ENCODE measurements at places on chromosomes 3 and 15.

GRCh38 chr15:49423021-49423420 lies at the start of gene FGF7:
TSS of gene FGF7 (plus strand) at chr15:49423242. CDS start at chr15:49424298, 1,056 bp downstream.
- no peak for DNase-seq

DNA sequence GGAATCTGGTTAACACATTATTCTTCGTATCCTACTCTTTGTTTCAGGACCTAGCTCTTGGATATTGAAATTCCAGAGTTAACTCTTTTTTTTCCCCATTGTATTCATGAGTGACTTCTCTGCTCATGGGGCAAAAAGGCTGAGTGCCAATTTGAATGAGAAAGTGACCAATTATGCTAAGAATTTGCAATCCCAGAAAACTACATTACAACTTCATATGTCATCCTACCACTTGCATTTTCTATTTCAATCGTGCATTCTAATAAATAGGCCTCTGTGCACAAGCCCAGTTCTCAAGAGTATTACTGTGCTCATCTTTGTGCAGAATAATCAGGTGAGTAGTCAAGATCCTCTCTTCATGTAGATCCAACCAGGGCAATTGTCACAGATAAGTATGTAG lies 537.8 kb downstream of the OTOL1 start:
- no peak for DNase-seq

GRCh38 chr15:38274135-38274534 lies 21.5 kb downstream of the SPRED1 start:
- DNase-seq: no peak

DNA sequence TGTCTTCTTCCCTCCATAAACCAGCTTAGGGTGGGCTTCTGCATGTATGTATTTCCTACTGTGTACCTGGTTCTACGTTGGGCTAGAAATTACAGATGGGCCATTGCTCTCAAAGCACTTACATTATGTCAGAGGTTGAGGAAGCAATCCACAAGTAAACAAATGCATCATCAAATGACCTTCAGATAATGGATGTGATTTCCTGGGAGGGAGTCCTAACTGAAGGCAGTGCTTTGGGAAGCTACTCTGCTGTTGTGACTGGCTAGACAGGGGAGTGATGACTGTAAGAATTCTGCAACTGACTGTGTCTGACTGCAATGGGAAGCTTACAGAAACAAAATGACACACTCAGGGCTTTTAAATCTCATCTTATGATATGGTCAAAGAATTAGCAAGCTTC lies 71.0 kb upstream of the PRR23E start:
- no peak for DNase-seq

- no peak for DNase-seq
Measured at GRCh38 chr3:61910732-61911131, 349.4 kb downstream of the PTPRG start.

GRCh38 chr3:173688216-173688842 lies 290.8 kb downstream of the NLGN1 start:
- no peak for DNase-seq

- peak; percentile 48 for DNase-seq
Measured at GRCh38 chr15:63156755-63157117, 541 bp downstream of the RPS27L start.

- no peak for DNase-seq
Measured at GRCh38 chr3:52223449-52224408, 1.7 kb downstream of the TLR9 start.

GRCh38 chr3:134449277-134449676 lies 36.5 kb downstream of the ANAPC13 start:
- peak; percentile 84 for DNase-seq

- DNase-seq: no peak
Measured at GRCh38 chr15:84791763-84792162, 25.4 kb upstream of the ALPK3 start.

DNA sequence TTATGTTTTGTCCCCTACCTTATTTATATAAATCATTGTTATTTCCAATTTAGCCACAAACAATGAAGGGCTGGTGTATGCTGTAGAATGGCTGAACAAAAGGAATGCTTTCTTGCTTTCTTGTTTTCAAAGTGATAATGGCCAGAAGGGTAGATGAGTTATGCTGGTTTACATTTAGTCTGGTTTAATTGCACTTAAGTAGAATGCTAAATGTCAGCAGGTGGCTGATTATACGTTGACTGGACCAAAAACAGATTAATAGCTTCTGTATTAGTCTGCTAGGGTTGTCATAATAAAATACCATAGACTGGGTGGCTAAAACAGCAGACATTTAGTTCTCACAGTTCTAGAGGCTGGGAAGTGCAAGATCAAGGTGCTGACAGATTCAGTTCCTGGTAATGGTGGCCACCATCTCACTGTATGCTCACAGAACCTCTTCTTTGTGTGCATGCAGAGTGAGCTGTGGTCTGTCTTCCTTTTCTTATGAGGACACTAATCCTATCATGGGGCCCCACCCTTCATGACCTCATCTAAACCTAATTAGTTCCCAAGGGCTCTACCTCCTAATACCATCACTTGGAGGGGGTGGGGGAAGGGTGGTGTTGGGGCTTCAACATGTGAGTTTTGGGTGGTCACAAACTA lies 17.1 kb upstream of the XIRP1 start:
- DNase-seq: no peak

DNA sequence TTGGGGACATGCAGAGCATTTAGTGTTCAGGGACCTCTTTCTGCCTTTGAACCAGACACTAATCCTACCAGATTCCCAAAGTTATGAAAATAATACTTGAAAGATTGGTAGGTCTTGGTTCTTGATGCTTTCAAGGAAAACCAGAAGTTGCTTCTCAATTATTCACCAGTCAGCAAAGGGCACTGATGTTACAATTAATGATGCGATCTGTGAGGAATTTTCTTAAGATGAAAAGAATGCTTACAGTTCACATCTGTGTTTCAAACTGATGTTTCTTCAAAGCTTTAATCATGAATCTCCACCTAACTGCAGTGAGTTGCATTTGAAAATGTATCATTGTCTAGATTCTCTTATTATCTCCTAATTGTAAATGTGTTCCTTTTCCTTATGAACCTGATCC lies 161.0 kb downstream of the NAALADL2 start:
- no peak for DNase-seq

GRCh38 chr15:34011481-34011880 lies 27.5 kb downstream of the AVEN start:
- no peak for DNase-seq

DNA sequence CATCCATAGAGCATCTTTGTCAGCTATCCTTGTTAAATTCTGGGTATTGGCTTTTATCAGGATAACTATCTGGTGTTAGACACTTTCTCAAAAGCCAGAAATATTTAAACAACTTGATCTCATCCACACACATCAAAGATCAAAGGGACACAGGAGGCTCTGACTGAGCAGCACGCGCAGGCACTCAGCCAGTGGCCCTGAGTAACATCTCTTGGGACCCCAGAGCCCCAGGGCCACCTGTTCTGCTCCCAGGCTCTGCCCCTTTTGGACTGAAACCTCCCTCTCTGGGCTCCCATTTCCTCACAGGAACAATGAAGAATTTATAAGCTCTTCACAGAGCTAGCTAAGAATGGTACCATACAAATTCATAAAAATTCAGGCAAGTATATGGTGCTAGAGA lies 16.1 kb downstream of the ATP10A start:
- DNase-seq: no peak

GRCh38 chr3:7720649-7721297 lies 780.9 kb upstream of the LMCD1 start:
- DNase-seq: no peak

DNA sequence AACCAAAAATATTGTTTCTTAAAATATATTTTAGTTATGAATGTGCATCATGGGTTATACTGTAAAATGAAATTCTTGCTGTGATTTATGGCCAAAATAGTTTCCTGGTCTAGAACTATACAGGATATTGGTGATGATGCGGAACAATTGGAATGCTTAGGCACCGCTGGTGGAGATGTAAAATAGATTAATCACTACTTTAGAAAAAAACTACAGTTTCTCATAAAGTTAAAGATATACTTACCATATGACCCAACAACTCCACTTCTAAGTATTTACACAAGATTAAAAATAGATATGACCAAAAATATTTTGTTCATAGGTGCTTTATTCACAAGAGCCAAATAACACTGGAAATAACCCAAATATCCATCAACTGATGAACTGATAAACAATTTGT lies 126.7 kb downstream of the TUSC7 start:
- no peak for DNase-seq

DNA sequence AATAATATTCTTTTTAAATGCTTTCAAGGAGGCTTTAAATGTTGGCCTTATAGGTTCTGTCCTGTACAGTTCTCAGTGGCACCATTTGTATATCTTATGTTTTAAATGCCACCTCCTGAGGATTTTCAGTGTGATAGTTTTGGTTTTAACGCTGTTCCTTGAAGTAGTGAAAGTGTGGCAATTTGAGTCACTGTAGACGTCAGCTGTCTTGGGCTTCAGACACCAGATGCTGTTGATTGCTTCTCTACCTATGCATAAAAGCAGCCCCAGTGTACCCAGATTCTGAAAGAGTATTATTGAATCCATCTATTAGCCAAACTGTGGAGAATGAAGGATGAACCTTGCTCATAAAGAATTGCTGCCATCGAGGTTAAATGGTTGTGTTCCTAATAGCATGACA lies 316.8 kb upstream of the GBE1 start:
- DNase-seq: no peak

DNA sequence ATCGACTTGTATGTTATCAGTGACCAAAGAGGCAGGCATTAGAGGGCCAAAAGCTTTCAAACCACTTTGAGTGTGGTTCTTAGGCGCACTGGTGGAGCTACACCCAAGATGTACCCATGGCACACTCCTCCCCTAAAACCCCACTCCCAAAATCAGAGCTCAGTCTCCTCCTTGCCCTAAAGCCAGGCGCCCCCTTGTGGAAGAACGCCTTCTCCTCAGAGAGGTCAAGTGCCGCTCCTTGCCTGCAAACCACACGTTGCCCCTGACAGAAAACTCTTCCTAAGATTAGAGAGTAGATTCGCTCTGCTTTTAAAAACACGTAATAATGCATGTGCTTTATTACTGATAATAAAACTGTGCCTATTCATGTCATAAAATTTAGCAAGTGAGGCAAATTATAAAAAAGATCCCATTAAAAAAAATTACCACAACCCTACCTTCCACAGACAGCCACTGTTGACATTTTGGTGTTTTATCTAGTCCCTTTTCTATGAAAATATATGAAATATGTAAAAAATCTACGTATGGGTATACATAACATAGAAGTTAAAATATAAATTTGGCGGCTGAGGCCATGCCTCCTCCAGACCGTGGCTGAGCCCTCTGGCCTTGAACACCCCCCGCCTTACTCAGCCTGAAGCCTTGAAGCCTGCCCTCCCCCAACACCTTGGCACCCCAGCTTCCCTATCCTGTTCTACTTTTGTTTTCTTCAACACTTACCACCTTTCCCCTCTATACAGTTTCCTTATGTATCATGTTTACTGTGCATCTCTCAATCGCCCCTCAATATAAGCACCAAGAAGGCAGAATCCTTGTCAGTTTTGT lies 33.5 kb downstream of the BCL2L10 start:
- DNase-seq: peak; percentile 81

DNA sequence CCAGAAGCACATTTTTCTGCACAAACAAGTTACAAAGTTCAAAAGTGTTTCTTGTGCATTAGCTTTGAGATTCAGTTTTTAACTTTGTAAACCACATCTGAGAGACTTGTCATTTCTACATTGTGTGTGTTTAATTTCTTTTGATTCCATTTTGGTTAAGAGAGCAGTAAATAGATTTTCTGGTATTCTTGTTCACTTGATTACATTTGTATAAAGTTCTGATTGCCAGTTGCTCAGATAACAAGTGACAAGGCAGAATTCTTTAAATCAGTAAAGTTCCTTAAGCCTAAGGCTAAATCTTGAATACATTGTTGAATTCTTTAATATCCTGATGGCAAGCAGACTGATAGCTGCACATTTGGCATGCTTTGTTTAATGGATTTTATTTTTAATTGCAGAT lies 3.1 kb upstream of the FBXO22 start:
- no peak for DNase-seq

- no peak for DNase-seq
Measured at GRCh38 chr3:152443212-152444023, 174.7 kb downstream of the MBNL1 start.

GRCh38 chr3:126613479-126614188 lies 41.3 kb downstream of the TXNRD3 start:
- DNase-seq: no peak

GRCh38 chr3:138456961-138457862 lies 22.8 kb downstream of the ESYT3 start:
- DNase-seq: no peak

DNA sequence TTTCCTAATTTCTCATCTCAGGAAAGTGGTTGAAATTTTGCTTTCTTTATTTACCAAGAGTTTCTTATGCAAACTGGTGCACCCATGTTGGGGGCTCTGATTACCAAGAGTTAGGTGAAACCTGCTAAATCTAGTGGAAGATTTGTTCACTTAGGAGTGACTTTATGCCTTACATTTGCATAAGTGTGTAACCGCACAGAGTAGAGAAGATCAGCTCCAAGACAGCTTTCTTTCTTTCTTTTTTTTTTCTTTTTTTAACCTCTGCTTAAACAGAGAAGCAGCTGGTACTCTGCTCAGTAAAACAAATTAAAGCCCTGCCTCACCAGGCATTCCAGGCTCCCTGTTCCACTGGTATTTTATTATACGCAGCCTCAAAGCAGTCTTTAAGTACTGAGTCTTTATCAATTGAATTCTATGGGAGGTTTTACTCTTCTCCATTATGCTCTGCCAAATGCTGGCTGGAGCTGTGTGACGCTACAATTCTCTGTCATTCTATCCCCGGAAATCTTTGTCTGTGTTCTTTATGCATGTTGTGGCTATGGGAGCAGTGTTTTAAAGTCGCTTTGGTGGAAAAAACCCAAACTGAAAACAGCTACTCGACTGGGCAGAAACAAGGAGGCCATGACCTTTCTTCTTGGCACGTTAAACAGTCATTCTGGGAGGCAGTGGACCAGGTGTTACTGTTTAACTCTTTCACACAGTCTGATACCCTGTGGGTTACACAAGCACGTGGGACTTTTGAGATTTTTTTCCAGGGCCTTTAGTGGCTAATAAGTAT lies 55.2 kb upstream of the GBE1 start:
- DNase-seq: peak; percentile 7

DNA sequence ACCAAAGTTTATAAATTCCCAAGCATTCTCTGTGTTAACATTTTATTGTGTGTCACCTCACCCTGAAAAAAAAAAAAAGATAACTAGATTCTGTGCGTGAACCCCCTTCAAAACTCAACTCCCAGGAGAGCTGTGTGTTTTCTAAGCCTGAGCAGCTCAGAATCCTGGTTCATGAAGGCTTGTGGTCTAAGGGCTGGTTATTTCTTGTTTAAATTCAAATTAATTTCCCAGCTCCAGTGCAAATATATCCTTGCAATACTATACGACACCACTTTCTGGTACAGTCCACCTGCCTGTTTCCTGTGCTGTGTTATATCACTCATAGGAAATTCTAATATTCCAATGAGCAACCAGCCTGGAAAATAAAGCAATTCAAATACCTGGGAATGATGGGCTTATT lies 23.4 kb upstream of the MYZAP start:
- DNase-seq: no peak

GRCh38 chr3:56775838-56776555 lies 25.8 kb downstream of the ARHGEF3 start:
- peak; percentile 52 for DNase-seq

Measured in Ammon's horn (tissue), 1 donor.